Smooth muscle cell of trachea (primary cell): ENCODE measurements at places on chromosomes 2 and 18. TPM values are rescaled to one million over a fixed set of nuclear protein-coding genes. Genes with fewer than 3 reads are reported as not detected.

Gene MDH1B
- total RNA-seq = 0.99 and 1.2 TPM in 2 replicates

Gene PCARE
- total RNA-seq = not detected in 2 replicates

Gene ACOXL
- under 0.01 TPM in 1 of 2 replicates, not detected in the other for total RNA-seq

Gene IL18R1
- total RNA-seq = 0.44 and 0.66 TPM in 2 replicates

Gene GAREM2
- total RNA-seq = 1.3 TPM in 2 replicates

Gene NIFK
- total RNA-seq = 32.7 and 33.5 TPM in 2 replicates

Gene CBLN2
- total RNA-seq = not detected in 2 replicates

Gene GNAL
- total RNA-seq = 0.15 and 0.99 TPM in 2 replicates

Gene MAB21L4
- total RNA-seq = not detected in 2 replicates

Gene USP34
- 111 and 123 TPM in 2 replicates for total RNA-seq

Gene KCNK3
- total RNA-seq = under 0.01 TPM in 2 replicates

Gene KCNG3
- total RNA-seq = under 0.01 TPM in 1 of 2 replicates, not detected in the other

Gene ZNF804A
- 1.9 and 2.3 TPM in 2 replicates for total RNA-seq

Gene CFC1
- total RNA-seq = not detected in 2 replicates

Gene UGT1A9
- total RNA-seq = not detected in 2 replicates

Gene PLEK
- total RNA-seq = under 0.01 TPM in 1 of 2 replicates, not detected in the other

Gene MRO
- total RNA-seq = under 0.01 TPM in 1 of 2 replicates, not detected in the other

Gene PIAS2
- total RNA-seq = 20.5 and 21.2 TPM in 2 replicates

Gene LYG1
- 0.17 and 0.73 TPM in 2 replicates for total RNA-seq

Gene EFEMP1
- 421 and 627 TPM in 2 replicates for total RNA-seq

Gene DOCK10
- total RNA-seq = 36.9 and 37.7 TPM in 2 replicates

Gene ATP8B1
- 65.3 and 83.7 TPM in 2 replicates for total RNA-seq

Gene EMILIN1
- total RNA-seq = 305 and 366 TPM in 2 replicates

Gene PLA2R1
- total RNA-seq = 14.1 and 16.5 TPM in 2 replicates

Gene GPR39
- total RNA-seq = 1.3 and 3.3 TPM in 2 replicates

Gene FBXO15
- 1.2 and 1.5 TPM in 2 replicates for total RNA-seq

Gene RBM43
- total RNA-seq = 8.4 and 12.2 TPM in 2 replicates

Gene TUBB8B
- total RNA-seq = not detected in 2 replicates

Gene PRPF40A
- 103 and 135 TPM in 2 replicates for total RNA-seq

Gene NOSTRIN
- 0.33 and 0.58 TPM in 2 replicates for total RNA-seq

Gene L3MBTL4
- total RNA-seq = under 0.01 TPM in 1 of 2 replicates, not detected in the other

Gene EGR4
- total RNA-seq = 0.83 TPM in 1 of 2 replicates, not detected in the other

Gene SULT1C2
- total RNA-seq = 0.44 and 0.50 TPM in 2 replicates

Gene REL
- 2.8 and 3.3 TPM in 2 replicates for total RNA-seq

Gene CCL20
- total RNA-seq = 2.2 TPM in 1 of 2 replicates, not detected in the other

Gene TMEM247
- total RNA-seq = not detected in 2 replicates

Gene STAT4
- 0.99 and 1.2 TPM in 2 replicates for total RNA-seq

Gene CKAP2L
- 0.50 and 15.3 TPM in 2 replicates for total RNA-seq

Gene IL1F10
- total RNA-seq = not detected in 2 replicates

Gene NDUFS1
- total RNA-seq = 110 and 203 TPM in 2 replicates

Gene RESP18
- total RNA-seq = not detected in 2 replicates

Gene REG1B
- total RNA-seq = not detected in 2 replicates

Gene RGPD8
- 8.7 and 12.4 TPM in 2 replicates for total RNA-seq

Gene SALL3
- total RNA-seq = 0.17 TPM in 1 of 2 replicates, not detected in the other

Gene DAPL1
- total RNA-seq = not detected in 2 replicates

Gene LIPG
- 0.58 and 0.83 TPM in 2 replicates for total RNA-seq

Gene IHH
- total RNA-seq = under 0.01 TPM in 1 of 2 replicates, not detected in the other

Gene ROCK1
- 33.7 and 45.7 TPM in 2 replicates for total RNA-seq

Gene DUSP19
- 3.5 TPM in 2 replicates for total RNA-seq

Gene TNFAIP6
- total RNA-seq = 32.4 and 40.9 TPM in 2 replicates

Gene CHRNG
- not detected in 2 replicates for total RNA-seq

Gene CENPA
- total RNA-seq = 0.99 and 21.4 TPM in 2 replicates

Gene FOXD4L1
- total RNA-seq = 0.15 and 0.17 TPM in 2 replicates

Gene MC4R
- not detected in 2 replicates for total RNA-seq
